Small intestine (tissue), 16 donors: ENCODE measurements at places on chromosomes 1 and 21. TPM values are rescaled to one million over a fixed set of nuclear protein-coding genes. Genes with fewer than 3 reads are reported as not detected.

DNA sequence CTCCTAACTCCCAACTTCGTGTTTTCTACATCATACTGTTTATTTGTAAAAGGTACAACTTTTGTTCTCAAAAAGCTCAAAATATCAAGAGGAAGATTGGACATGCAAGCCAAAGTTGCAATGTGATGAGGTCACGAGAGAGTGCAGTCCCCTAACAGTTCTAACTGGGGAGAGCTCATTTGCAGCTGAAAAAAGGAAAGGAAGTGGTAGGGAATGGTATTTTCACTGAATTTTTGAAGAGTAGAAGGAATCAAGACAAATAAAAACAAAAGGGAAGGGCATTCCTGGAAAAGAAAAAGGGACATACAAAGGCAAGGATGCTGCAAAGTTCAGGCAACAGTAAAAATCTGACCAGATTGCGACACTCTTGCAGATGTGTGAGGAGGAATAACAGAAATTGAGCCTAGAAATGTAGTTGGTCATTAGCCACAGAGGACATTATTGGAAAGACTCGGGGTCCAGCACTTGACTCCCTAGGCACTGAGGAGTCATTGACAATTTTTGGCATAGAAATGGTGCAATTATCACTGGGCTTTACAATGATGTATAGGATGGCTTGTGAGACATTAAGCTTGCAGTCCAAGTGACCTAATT is 67.9 kb downstream of the TBX15 start:
- DNase-seq, result no peak

- DNase-seq, result no peak
These were observed 194.4 kb downstream of the DPYD start for GRCh38 chr1:97726386-97726785.

GRCh38 chr1:195202241-195202640 is 1406.0 kb downstream of the KCNT2 start:
- no peak for DNase-seq

Gene ECE1
- 58.1 TPM for polyA plus RNA-seq

Gene SFN
- 3.3 TPM for polyA plus RNA-seq

Gene AMY1B
- polyA plus RNA-seq, result not detected

Gene UCK2
- polyA plus RNA-seq, result 37.6 TPM
